ENCODE measurements at places on chromosomes 4 and X. TPM values are rescaled to one million over a fixed set of nuclear protein-coding genes. Genes with fewer than 3 reads are reported as not detected.

GRCh38 chr4:180696460-180697092 is 1546.6 kb upstream of the TENM3 start:
- DNase-seq: no peak

The BCOR gene
- 10.8 TPM for polyA plus RNA-seq

DNA sequence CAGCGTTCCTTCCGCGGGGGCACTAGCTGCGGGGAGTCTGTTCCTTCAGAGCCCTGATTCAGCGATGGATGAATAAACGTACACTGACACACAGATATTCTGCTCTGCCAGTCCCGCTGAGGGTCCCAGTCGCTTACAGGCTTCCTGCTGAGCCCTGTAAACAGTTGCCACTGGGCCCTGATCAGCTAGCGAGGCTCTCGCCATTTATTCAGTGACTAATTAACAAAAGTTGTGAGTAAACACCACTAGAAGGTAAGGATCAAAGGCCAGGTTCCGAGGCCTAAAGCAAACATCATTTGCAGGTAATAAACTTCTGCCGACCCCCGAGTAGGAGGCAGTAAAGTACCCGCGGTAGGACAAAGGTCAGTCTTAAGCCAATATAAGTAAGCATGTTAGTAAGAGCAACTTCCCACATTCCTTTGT is 442.6 kb upstream of the GALNT7 start:
- DNase-seq: no peak

- peak; percentile 75 for DNase-seq
Observed at GRCh38 chr4:47122592-47123291, 91.4 kb downstream of the GABRB1 start.

DNA sequence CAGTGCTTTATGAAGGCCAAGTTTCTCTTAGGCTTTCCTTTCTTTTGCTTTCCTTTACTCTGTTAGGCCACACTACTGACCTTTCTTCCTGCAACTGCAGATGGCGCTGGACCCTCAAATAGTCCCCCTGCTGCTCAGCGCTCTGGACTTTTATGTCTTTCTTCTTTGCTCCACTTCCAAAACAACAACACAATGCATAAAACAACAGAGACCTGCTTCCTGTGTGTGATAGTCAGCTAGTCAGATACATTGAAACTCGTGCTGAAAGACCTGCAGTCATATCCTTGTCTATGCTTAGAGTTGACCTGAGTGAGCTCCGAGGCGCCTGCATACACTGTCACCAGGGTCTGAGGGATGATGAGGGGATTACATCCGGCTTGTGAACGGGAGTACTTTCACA is 108.9 kb upstream of the TEX13D start:
- DNase-seq: peak; percentile 47

The BEX2 gene
- 23.2 TPM for polyA plus RNA-seq

The NAA11 gene
- not detected for polyA plus RNA-seq

The AFF2 gene
- polyA plus RNA-seq: 1.5 TPM

The USP17L18 gene
- not detected for polyA plus RNA-seq

The FDCSP gene
- polyA plus RNA-seq: not detected

DNA sequence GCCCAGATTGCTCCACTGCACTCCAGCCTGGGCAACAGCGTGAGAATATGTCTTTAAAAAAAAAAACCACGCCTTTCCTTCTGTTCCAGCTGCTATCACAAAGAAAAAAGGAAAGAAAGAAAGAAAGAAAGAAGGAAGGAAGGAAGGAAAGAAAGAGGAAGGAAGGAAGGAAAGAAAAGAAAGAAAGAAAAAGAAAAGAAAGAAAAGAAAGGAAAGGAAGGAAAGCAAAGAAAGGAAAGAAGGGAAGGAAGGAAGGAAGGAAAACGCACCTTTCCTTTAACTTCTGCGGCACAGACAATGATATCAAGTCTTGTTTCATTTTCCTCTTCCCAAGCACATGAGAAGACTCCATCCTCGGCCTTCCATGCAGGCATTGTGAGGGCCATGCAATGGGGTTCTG is 107.4 kb upstream of the NOCT start:
- DNase-seq: no peak

GRCh38 chr4:98586962-98587354 is 71.5 kb downstream of the TSPAN5 start:
- no peak for DNase-seq

DNA sequence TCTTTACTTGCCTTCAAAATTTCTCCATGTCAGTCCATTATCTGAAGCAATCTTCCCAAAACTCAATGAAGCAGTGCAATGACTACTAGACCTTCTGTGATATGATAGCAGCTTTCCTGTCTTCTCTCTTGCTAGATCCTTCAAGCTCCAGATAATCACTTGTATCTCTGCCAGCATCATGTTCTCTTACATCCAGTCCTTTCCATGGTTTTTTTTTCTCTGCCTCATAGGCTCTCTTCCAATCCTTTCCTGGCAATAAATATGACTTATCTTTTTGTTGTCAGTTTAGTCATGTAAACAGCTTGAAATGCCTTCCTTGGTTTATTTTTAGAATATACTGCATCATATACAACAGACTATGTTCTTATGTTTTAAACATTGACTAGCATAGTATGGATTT is 193.5 kb downstream of the CFAP299 start:
- peak; percentile 86 for DNase-seq

The FGA gene
- polyA plus RNA-seq: 13.1 TPM

DNA sequence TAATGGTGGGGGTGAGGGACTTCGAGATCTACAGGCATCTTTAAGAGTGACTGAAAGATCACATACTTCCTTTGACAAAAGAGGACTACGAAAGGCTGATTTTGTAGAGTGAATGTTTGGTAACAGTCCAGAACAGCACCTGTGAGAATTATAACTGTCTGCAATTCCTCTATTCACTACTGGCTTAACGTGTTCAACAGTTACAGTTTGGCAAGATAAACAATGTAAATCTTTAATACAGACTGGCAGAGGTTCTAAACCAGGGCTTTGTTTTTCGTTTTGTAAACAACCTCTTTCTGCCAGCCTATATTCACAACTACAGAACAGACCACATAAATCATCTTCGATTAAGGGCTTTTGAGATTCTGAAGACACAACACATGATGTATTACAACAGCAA is 66.9 kb downstream of the NCAPG start:
- no peak for DNase-seq

The BTC gene
- polyA plus RNA-seq: 3.0 TPM

The PGAM4 gene
- 0.08 TPM for polyA plus RNA-seq

GRCh38 chr4:84573385-84574068 is 9.4 kb upstream of the CDS1 start:
- no peak for DNase-seq

DNA sequence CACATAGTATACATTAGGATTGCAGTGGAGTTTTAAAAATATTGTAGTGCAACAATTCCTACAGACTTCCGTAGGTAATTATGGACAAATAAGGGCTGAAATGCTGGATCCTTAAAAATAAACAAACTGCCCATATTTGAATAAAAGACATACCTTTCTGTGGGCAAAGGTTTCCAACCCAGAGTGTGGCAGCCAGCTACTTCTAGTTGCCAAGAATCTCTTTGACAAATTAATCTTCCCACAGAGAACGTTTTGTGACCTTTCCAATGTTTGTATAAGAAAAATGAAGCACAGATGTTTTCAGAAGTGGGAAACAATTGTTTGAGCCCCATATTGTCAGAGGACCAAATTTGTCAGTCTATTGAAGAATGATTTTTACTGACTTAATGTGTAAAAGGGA is 21.1 kb downstream of the GRPR start:
- DNase-seq: no peak

GRCh38 chrX:125757794-125758564 is 408.1 kb downstream of the DCAF12L2 start:
- no peak for DNase-seq

DNA sequence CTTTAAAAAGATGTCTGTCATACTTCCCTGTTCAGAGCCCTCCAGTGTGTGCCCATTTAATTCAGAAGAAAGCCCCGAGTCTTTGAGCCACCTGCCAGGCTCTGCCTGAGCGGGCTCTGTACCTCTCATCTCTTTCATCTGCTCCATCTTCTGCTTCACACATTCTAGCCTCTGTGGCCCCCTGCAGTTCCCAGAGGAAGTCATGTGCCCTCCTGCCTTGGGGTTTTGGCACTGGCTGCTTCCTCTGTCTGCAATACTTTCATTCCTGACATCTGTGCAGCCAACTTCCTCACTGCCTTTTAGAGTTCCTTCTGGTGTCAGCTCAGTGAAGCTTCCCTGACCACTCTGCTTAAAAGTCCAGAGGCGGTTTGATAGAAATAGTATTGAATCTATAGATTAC is 6.2 kb upstream of the STK32B start:
- peak; percentile 21 for DNase-seq

DNA sequence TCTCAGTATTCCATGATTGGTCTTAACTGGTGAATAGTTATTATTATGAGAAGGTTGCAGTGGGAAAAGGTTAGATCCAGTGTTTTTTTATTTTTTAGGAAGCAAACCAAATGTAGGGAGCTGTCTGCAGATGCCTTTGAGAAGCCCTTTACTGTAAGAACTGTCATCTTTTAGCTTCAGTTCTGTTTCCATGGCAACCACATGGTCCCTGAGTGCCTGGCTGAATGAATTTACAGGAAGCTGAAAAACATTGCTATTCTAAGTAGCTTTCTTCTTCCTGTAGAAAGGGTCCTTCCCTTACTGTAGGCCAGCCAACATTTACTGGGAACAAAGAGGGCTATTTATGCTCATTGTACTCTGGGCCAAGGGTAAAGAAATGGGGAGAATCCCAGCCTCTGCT is 103.3 kb downstream of the DCLK2 start:
- DNase-seq: no peak

DNA sequence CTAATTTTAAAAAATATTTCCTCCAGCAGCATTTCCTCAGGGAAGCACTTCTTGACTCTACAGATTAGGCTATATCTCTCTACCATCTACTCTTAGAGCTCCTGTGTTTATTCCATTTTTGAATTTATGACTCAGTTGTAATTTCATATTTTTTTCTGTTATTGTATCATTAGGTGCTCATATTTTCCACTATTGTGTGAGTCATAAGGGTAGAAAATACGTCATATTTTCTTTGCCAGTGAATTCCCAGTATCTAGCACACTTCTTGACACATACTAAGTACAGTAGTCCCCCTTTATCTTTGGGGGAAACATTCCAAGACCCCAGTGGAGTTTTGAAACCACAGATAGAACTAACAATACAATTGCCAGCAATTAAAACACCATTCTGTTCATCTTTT is 431.2 kb downstream of the GASK1B start:
- no peak for DNase-seq

DNA sequence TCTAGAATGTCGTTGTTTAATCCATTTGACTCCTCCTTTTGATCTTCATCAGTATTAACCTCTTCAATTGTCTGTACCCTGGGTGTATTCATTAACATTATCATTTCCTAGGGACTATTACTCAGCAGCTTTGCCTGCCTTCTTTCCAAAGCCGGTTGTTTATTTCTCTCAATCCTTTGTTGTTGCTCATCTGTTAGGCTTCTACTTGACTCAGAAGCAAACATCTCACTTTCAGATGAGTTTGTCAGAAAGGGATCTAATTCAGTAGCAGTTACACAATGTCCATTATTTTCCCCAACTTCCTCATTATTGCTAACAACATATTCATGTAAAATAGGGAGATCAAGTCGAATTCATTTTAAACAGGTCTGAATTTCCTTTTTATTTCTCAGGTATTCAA is 22.1 kb upstream of the HSD17B10 start:
- no peak for DNase-seq

GRCh38 chr4:174874898-174875297 is 43.3 kb upstream of the ADAM29 start:
- no peak for DNase-seq

The NLGN3 gene
- polyA plus RNA-seq: 0.71 TPM

The GAGE2A gene
- polyA plus RNA-seq: not detected

DNA sequence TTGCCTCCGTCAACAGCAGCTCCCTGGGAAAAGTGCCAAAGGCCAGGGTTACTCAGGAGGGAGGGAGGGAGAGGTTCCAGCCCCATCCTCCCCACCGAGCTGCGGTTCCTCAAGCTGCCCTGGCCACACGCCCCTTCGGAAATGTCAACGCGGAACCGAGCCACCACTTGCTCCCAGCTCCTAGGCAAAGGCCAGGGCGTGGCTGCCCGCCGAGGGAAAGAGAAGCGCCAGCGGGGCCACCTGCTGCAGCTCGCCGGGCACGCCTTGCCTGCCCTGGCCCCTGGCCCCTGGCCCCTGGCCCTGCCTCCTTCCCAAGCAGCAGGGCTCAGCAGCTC is 15.3 kb downstream of the SLC6A8 start:
- no peak for DNase-seq

- DNase-seq: no peak
Observed at GRCh38 chrX:16100673-16101072, 22.7 kb upstream of the GRPR start.

The TBC1D14 gene
- polyA plus RNA-seq: 58.6 TPM

GRCh38 chrX:24081661-24082154 is 27.0 kb downstream of the EIF2S3 start:
- DNase-seq: peak; percentile 37

The PDE5A gene
- 3.8 TPM for polyA plus RNA-seq

The POU3F4 gene
- polyA plus RNA-seq: not detected

All from lung (tissue), 17 donors.